RPMI8226 (cell line): ENCODE measurements at places on chromosomes 5 and 9.

DNA sequence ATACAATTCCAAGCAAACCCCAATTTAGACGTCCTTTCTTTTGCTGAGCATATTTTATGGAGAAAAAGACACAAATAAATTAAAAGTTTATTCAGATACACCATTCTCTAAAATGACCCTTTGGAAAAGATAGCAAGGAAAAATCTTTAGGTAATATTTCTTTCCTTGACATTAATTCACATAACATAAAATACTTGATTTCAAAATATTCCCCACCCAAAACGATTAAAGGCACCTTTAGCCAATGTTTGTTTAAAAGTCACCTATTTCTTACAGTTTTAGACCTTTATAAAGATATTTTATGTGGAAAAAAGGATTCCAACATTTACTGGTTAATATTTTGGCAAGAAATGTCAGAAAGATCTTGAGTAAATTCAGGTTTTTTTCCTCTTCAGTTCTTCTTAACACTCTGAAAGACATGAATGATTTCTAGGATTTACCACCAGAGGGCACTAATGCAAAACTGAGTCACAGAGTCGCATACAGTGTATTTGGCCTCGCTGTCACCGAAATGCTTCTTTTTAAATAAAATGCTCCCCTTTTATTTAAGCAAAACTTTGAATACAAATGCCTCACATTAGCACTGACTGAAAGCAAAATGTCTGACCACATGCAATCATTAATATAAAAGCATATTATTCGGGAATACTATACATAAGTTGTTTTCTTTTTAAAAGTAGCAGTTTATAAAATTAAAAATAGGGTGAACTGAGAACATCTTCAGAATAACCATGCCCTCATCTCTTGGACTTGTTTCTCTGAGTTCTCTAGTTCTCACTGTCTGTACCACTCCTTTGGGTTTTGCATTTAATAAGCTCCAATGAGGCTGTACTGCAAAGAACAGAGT is 122.5 kb downstream of the SLC1A3 start:
- peak; percentile 59 for DNase-seq

DNA sequence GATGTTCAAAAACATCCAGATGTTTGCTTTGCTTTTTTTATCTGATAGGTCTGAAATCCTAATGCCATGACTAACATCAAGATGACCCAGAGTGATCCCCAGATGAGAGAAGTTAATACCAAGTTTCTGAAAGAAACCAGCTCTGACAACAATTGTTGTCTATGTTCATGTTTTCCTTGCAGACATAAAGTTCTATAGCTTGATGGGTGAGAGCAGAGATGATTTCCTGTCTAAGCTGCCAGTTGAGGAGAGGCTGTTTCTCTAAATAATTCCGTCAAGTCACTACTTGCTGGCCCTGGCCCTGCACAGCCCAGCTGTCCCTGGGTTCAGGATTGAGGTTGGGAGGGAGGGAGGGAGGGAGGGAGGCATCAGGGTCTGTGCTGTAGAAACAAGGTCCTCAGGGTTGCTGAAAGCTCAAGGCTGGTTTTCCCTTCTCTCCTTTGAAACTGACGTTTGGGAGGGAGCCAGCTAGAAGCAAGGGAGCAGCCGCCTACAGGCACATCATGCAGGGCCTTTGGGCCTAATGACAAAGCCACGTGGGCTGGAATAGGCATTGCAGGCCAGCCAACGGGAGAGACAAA is 3.9 kb downstream of the SPARC start:
- no peak for DNase-seq

- DNase-seq = no peak
Observed at GRCh38 chr5:32507738-32508434, 63.3 kb upstream of the ZFR start.

- no peak for DNase-seq
Observed at GRCh38 chr5:73733219-73733618, 107.2 kb downstream of the ARHGEF28 start.

DNA sequence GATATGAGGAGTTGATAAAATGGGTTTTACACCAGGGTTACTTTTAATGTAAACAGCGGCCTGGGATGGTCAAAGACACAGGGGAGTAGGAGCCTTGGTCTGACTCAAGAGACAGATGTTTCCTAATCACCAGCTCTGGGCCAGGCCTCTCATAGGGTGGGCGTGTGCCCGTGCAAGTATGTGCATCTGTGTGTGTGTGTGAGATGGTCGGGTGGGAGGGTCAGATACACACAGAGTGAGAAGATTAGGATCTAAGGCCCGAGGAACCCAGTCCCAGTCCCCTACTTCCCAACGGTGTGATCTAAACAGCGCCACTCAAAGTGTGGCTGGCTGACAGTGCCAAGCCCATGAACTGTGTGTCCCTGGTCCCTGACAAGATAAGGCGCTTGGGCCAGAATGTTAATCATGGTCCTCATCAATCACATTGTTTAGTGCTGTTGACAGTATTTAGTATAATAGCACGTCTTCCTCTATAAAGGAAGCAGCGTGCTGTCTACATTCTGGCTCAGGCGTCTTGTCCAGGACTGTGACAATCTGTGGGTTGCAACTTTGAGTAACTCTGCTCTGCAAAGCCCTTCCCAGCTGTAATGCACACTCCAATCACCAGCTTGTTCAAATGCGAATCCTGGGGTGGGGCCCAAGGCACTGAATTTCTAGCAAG is 173.7 kb downstream of the DAB2IP start:
- no peak for DNase-seq

- peak; percentile 76 for DNase-seq
Observed at GRCh38 chr5:172417983-172418630, 36.2 kb downstream of the SH3PXD2B start.

DNA sequence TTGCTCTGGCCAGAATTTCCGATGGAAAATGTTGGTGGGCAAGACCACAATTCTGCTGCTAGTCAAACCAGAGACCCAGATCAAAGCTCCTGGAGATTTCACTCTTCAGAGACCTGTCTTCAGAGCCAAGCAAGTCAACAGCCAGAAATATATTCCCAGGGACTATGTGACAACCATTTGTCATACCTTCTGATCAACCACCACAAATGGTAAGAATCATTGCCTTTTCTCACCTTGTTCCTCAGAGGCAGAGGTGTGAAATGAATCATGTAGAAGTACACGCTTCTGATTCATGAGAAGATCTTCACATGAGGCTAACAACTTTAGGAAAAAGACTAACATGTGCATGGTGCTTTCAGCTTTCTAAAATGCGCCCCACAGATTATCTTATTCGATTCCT is 53.5 kb downstream of the SUSD1 start:
- no peak for DNase-seq

- no peak for DNase-seq
Observed at GRCh38 chr5:97436405-97436804, 253.4 kb upstream of the RIOK2 start.

GRCh38 chr5:6506611-6507010 is 58.0 kb downstream of the UBE2QL1 start:
- DNase-seq = no peak

DNA sequence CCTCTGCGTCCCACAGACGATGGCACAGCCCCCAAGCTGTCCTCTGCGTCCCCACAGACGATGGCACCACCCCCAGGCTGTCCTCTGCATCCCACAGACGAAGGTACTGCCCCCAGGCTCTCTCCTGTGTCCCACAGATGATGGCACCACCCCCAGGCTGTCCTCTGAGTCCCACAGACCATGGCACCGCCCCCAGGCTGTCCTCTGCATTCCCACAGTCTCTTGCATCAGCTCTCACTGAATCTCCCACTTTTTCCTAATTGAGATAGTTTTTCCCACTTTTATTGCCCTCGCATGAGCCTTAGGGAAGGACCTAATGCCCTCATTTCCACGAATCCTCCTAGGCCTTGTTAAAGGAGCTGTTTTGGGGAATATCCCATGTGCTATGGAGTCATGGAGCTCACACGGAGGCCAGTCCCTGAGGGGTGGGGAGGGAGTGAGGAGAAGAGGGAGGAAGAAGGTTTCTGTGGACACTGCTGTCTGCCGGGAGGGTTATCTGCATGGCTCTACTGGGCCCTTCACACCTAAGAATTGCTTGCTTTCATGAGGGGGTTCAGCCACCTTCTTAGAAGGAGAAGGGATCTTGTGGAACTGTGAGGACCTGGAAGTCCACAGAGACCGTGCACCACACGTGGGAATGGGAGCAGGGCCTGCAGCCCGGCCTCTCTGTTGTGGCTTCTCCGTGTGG is 58.2 kb upstream of the PTCH1 start:
- DNase-seq = no peak

GRCh38 chr5:149808264-149808982 is 78.3 kb downstream of the PPARGC1B start:
- DNase-seq = no peak

DNA sequence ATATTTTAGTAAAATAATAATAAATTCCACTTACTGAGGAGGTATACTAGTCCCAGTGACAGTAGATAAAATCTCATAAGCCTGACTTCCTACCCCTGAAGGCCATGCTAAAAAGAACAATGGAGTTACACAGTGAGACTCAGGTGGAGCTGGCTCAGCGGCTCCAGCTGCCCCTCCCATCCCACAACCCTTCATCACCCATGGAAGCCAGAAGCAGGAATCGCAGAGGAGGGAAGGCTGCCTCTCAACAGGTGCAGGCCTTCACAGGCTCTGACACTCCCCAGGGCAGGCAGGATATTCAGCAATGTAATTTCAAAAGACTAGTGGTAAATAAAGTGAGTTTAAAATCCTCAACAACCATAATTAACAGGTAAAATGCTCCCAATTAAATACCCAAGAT is 67.5 kb downstream of the FANCC start:
- DNase-seq = no peak

DNA sequence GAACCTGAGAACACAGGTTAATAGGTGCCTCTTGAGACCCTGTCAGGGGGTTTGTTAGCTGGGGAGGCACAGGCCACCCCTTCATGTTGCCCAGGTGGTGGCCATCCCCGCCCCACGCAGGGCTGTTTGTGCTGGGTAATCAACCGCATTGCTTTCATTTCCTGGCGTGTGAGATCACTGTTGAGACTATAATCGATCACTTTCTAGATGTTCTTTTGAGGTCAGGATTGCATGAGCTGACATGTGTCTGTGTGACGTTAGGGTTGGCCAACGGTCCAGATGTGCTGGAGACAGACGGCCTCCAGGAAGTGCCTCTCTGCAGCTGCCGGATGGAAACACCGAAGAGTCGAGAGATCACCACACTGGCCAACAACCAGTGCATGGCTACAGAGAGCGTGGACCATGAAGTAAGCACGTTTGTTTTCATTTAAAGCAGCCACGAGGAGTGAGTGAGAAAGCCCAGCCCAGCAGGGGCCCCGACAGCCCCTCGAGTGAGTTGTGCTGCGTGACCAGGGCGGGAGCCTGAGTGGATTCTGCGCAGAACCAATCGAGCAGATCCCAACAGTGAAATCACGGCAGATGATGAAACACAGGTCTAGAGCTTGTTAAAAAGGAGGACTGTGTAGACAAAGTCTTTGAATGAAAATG is 115.0 kb upstream of the CACNA1B start:
- DNase-seq = no peak

DNA sequence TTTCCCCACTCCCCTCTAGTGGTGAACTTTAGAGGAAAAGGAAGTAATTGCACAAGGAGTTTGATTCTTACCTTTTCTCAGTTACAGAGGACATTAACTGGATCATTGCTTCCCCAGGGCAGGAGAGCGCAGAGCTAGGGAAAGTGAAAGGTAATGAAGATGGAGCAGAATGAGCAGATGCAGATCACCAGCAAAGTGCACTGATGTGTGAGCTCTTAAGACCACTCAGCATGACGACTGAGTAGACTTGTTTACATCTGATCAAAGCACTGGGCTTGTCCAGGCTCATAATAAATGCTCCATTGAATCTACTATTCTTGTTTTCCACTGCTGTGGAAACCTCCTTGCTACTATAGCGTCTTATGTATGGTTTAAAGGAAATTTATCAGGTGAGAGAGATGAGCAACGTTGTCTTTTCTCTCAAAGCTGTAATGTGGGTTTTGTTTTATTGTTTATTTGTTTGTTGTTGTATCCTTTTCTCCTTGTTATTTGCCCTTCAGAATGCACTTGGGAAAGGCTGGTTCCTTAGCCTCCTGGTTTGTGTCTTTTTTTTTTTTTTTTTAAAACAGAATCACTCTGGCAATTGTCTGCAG is 25.3 kb downstream of the SLC22A5 start:
- DNase-seq = no peak

DNA sequence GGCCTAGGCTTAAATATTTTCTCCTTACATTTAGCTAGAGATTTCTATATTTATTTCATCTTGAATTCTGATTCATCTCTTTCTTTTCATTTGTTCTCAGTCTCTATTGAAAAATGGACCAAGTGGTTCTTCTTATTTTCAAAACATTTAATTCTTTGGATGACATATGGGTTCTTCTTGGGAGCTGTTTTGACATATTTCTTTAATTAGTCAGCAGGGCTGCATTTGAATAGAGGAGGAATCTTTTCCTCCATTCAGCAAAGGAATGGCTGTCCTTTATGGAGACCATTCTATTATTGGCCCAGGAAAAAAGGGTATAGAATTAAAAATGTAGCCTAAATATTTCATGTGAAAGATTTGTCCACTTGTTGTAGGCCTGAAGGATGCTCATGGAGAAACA is 109.9 kb downstream of the RPS23 start:
- DNase-seq = no peak

DNA sequence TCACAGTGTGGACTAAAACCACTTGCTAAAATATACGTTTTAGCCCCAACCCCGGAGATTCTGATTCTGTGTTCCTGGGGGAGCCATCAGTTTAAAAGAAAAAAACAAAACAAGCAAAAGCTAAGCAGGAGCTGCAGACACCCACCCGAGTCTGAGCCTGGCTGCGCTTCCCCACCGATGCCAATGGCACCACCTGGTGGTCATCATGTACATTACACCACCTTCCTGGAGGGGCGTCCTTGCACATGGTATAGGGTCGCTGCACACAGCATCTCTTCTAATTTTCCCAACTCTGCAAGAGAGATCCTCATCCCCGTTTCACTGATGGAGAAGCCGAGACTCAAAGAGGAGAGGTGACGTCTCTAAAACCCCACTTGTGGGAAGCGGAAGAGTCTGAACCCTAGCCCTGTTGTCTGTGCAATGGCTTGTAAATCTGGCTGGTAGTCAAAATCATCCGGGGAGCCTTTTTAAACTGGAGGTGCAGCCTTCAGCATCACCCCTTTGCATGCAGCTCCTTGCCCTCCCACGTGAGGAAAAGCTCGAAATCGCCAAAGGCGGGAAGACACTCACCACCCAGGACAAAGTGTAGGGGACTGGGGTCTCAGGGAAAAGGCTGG is 23.1 kb upstream of the CNOT6 start:
- DNase-seq = peak; percentile 46

GRCh38 chr5:110738503-110738811 is 350 bp upstream of the SLC25A46 start:
- no peak for DNase-seq

GRCh38 chr5:73096239-73096575 is 24.2 kb upstream of the TMEM171 start:
- no peak for DNase-seq
